ENCODE measurements at places on chromosomes 6 and 20.

- DNase-seq: no peak
Observed at GRCh38 chr6:105795913-105796517, 290.1 kb upstream of the PRDM1 start.

DNA sequence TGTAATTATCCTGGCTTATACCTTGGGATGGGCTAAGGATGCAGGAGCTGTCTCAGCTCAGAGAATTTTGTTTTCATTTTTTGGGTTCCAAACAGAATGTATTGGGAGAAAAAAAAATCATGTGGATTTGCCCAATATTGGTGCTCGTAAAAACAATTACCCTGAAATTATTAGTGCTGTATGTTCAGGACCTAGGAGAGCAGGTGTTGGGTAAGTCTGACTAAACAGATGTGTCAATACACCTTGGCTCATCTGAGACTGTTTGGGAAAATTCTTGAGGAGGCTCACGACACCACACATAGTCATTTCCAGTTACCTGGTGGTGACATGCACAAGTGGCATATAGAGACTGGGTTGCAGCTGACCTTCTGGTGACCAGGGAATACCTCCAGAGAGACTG is 802.1 kb upstream of the FLRT3 start:
- no peak for DNase-seq

- DNase-seq: no peak
Observed at GRCh38 chr6:134398453-134398852, 80.5 kb upstream of the SGK1 start.

GRCh38 chr6:33945931-33946330 is 142.1 kb upstream of the MLN start:
- DNase-seq: no peak

DNA sequence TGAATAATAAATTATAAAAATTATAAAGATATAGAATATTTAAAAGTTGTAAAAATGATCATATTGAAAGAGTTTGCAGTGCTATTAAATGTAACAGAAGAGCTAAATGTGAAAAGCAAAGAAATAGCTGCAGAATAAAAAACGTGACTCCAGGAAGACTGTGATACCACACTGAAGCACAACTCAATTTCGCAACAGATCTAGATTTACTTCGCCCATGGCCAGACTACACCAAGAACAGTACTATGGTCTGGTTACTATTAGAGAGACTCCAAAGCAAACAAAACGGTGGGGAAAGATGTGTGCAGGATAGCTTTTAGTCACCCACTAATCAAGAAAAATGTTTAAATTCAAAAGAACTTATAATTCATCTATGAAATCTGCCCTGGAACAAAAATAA is 1.9 kb downstream of the CHD6 start:
- no peak for DNase-seq
